ENCODE measurements at places on chromosomes 3 and 15.

DNA sequence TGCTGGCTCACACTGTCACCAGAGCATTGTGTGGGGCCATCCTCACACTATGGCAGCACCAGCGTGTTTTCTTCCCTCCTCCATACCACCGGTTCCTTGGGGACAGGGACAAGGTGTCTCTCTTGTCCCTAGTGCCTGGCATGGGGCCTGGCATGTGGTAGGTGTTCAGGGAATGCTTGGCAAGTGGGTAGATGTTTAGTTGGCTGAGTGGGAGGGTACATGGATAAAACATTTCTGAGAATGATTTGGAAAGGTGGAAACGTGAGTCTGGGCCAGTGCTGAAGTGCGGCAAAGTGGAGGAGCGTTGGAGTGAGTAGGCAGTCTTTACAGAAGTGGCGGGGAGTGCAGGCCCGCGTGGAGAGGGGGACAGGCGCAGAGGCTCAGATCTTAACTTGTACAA is 15.0 kb downstream of the SNAPC5 start:
- DNase-seq, result no peak

DNA sequence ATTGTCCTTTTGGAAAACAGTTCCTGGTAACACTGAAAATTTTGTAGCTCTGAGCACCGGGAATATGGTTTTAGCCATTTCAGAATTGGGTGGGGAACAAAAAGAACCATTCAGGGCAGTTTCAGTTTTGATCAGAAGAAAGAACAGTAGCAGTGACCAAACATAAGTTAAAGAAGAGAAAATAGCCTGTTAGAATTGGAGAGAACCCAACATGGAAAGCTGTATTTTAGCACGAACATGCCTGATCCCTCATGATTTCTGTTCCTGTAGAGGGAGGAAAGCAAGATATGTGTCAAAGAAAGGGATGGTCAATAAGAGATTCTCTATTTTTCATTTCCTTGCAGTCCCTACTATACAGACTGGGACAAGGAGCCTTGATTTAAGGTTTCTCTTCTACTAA is 119.9 kb downstream of the ALDH1A2 start:
- DNase-seq, result no peak

GRCh38 chr15:66872405-66872804 is 170.4 kb downstream of the SMAD6 start:
- DNase-seq, result no peak

DNA sequence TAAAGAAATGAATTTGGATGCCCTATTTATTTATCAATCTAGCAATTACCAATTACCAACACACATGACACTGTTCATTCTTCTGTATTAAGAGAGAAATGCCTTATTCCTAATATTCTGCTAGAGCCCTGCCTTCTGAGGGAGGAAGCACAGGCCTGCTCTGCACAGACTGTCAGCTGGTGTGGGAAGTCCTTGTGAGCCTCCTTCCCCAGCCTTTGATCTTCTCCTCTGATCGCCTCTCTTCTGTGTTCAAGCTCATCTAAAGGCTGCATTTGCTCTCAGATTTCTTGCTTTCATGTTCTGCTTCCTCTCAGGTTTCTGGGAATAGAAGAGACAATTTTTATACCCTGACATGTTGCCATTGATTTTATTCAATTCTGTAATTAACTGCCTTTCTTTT is 290.6 kb upstream of the UMPS start:
- no peak for DNase-seq

GRCh38 chr3:187941135-187941847 is 196.0 kb upstream of the BCL6 start:
- no peak for DNase-seq

DNA sequence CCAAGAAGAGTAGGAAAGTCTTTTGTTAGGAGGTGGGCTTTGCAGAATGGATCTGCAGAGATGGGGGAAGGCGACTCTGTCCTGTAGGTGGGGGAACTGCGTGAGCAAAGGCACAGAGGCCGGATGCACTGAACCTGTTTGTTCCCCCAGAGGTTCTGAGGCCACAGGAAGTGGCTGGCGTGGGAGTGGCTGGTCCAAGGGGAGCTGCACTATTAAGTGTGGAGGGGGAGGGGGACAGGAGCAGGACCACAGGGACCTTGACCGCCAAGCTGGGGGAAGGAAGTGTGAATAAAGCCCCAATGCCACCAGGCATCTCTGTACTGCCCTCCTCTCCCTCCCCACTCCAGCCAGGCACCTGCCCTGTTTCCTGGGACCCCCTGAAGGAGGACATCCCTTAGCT is 51.8 kb downstream of the CYP11A1 start:
- DNase-seq, result no peak

DNA sequence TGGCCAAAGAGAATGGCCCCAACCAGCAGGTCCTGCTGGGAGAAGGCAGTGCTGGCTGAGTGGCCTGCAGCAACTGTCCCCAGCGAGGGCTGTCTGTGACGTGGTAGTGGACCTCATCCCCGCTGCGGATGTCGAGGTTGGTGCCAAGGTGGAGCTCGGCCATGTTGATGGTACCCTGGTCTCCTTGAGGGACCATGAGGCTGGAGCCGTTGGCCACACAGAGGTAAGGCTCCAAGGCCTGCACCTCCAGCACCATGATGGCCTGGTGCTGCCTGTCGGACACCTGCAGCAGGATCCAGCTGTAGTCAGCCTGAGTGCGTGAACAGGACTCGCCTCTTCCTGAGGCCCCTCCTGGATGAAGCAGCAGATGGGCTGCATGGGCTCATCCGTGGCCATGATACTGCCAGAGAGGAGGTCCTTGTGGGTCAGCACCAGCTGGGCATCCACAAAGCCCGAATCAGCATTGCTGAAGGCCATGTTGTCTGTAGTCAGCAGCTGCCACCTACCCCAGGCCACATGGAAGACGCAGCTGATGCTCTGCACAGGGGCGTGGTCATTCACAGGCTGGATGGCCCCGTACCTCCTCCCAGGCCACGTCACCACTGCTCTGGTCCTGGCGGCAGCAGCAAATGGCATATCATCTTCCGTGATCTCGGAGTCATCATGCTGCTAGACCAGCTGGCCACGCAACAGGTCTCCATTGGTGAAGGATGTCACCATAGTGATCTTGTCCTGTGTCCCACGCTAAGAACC is 167.5 kb downstream of the GOLGA6L4 start:
- DNase-seq, result no peak

GRCh38 chr3:152398495-152398894 is 129.8 kb downstream of the MBNL1 start:
- no peak for DNase-seq

DNA sequence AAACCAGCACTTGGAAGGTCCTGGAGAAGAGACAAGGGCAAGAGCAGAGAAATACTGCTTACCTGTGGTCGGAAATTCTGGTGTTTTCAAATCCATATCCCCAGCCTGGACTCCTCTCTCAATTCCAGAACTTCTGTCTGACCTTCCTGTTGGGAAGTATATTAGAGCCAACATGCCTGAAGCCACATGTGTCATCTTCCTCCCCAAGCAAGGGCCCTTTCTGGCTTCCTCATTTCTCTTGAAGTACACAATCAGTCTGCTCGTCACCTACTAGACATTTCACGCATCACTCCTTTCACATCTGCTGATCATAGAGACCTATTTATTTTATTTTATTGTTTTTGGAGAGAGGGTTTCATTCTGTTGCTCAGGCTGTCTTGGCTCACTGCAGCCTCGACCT is 8.4 kb downstream of the PARP14 start:
- peak; percentile 68 for DNase-seq

DNA sequence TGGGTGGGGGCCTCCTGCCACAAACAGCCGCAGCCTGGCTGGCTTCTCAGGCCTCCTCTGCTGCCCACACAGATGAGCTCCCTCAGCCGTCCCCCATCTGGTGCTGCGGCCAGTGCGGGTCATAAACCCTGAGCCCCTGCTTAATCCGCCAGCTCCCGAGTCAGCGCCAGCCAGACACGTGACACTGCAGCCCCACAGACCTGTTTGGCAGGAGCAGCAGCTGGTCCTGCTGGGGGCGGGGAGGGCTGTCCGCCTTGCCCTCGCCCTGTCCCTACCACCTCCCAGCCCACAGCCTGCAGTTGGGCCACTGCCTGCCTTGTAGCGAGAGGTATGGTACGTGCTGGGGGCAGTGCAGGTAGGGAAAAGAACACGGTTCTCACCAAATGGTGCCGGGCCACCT is 86.2 kb downstream of the IQSEC1 start:
- DNase-seq, result no peak

- peak; percentile 31 for DNase-seq
Measured at GRCh38 chr3:141279077-141279967, 47.7 kb downstream of the PXYLP1 start.

GRCh38 chr15:51884517-51885236 is 55.2 kb downstream of the TMOD3 start:
- no peak for DNase-seq

DNA sequence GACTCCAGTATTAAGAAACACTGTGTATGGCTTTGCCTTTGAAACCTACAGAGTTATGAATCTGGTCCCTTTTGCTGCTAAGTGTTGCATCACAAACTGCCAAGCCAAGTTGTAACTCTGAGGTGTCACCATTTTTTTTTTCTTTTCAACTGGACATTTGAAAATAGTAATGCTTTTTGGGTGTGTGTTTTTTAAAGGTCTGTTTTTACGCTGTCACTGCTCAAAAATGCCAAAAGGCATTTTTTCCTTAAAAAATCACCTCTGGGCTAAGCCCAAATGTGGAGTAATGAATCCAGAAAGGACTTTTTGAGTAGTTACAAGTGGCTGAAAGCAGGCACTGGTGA is 9.5 kb downstream of the SMAD3 start:
- DNase-seq, result no peak

- DNase-seq, result no peak
Measured at GRCh38 chr3:37321377-37321781, 147.0 kb upstream of the LRRFIP2 start.

DNA sequence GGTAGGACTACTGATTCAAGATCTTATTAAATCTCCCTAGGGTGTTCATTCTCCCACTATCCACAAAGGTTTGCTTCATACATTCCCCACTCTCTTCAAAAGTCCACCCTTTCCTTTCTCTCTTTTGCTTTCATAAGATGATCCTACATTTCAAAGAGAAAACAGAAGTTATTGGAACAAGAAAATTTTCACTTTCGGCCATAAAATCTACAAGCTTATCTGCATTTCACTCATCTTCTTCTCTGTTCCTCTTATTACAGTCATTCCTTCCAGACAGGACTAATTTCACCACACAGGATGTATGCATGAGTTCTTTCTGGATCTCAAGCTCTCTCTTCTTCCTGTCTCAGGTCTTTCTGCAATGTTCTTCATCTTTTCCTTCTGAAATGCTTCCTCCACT is 238.7 kb downstream of the ISL2 start:
- no peak for DNase-seq

GRCh38 chr3:60803216-60804173 is 447.8 kb downstream of the FHIT start:
- DNase-seq, result no peak

GRCh38 chr3:12132881-12133280 is 25.8 kb downstream of the TIMP4 start:
- DNase-seq, result no peak

DNA sequence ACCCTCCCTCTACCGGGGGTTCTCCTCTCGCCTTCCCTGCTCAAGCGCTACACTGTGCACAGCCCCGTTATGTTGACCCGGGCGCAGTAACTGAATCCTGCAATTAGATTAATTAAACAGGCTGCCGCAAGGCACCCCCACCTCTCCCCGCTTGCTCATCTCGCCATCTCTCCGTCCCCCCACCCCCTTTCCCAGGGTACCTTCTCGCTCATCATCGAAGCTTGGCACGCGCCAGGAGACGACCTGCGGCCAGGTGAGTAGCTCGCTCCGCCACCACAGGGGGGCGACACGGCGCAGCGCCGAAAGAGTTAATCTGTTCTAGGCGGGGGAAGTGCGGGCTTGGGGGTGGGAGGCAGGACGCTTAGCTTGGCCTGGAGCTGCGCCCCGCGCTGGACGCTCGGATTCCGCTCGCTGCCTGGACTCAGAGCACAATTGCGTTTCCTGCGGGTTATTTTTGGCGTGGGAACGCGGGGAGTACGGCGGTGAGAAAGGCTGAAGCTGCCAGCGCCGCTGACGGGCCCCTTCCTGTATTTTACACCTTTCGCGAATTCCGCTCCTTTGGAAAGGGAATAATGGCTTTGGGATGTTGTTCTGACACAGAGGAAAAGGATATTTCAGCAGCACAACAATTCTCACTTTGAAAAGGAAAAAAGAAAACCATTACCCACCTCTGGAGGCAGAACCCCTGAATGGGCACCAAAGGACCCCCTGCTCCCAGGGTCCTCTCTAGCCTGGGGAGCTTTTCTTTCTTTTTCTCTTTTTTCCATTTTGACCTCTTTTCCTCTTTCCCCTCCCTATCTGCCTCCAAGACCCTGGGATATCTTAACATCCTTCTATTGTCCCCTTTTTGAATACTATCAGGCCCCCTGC is 1.5 kb downstream of the DLL4 start:
- peak; percentile 34 for DNase-seq

DNA sequence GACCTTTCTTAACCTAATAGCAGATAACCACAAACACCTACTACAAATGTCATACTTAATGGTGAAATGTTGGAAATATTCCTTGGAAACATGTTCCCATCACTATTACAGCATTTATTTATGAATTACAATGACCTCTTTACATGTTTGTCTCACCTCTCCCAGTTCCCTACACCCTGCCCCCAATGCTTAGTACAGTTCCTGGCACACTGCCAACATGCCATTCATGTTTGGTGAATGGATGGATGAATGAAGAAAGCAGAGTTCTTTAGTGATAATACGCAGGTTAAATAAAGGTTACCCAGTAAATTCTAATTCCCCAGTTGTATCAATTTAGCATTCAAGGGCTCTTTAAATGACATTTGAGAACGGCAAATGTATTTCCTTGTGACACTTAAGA is 259.9 kb upstream of the ATP11B start:
- no peak for DNase-seq

- peak; percentile 76 for DNase-seq
Measured at GRCh38 chr3:15273227-15273626, 59.2 kb downstream of the SH3BP5 start.

DNA sequence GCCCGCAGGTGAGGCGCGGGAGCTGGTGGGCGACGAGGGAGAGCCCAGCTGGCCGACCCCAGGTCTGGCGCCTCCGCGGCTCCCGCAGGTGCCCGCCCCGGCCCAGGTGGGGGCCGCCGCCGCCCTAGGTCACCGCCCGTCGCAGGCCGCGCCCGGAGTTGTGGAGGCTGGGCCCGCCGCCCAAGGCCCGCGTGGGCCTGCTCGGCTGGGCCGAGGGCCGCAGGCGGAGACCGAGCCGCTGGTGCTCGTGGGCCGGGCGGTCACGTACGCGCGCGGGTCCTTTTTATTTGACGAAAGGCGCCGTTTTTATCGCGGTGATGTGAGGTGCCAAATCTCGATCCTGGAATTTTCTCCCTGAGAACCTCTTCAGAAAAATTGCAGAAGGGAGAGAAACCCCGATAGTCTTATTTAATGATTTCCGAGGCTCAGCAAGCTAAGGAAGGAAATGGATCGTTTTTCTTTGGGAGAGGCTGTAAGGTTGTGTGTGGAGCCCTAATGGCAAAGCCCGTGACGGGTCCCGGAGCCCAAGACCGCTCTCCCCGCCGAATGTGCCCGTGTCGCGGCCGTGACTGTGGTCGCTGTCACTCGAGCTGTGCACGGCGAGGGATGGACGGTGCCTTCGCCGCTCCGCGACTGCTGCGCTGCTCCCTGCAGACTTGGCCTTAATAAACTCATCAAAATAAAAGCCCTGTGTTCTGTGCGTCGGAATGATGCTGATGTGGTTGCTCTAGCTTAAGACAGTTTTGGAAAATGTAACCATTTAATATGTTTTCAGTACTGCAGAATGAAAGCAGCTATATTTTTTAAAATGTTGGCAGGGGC is 612 bp downstream of the APPL1 start:
- DNase-seq, result peak; percentile 47

All from suppressor macrophage (primary cell).